ENCODE measurements at places on chromosomes 12 and 14.
A peak's percentile ranks its signal among the peaks of the same experiment; 100 is the strongest.

DNA sequence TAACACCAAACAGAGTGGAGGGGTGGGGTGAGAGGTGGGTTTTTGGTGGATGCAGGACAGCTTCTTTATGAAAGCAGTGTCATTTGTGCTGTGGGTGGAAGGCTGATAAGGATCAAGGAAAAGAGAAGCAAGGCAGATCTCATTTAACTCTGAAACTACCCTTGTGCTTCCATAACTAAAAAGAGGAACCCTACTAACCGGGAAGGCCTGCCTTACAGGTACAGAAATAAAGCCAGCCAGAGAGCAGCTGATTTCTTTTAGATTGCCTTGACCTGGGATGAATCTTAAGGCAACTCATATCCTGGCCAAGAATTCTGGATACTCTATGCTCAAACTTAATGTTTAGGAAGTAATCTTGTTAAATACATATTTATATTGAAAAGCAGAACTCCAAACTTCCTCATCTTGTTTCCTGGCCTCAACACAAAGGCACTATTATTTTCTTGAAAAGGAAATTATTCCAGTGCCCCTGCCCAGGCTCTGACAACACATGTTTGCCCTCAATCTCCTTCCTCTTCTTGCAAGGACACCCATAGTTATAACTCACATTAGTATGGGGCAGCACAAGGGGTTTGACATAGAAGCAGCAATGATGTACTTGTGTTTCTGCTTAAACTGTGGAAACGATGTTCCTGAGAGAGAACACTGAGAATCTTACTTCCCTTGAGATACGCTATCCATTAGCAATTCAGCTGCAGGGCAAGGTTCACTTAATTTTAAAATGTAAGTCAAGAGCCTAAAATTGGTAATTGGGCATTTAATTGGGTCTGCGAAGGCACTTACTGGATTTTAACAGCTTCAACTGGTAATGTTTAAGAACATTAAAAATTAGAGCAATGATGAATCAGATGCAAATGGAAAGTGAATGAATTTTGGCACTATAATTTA is 173.7 kb downstream of the STXBP6 start:
- DNase-seq: no peak

- no peak for DNase-seq
Measured at GRCh38 chr14:29681316-29681715, 246.3 kb downstream of the PRKD1 start.

GRCh38 chr12:128815779-128816642 is 7.7 kb downstream of the SLC15A4 start:
- no peak for DNase-seq

- no peak for DNase-seq
Measured at GRCh38 chr12:915090-915489, 34.4 kb downstream of the RAD52 start.

DNA sequence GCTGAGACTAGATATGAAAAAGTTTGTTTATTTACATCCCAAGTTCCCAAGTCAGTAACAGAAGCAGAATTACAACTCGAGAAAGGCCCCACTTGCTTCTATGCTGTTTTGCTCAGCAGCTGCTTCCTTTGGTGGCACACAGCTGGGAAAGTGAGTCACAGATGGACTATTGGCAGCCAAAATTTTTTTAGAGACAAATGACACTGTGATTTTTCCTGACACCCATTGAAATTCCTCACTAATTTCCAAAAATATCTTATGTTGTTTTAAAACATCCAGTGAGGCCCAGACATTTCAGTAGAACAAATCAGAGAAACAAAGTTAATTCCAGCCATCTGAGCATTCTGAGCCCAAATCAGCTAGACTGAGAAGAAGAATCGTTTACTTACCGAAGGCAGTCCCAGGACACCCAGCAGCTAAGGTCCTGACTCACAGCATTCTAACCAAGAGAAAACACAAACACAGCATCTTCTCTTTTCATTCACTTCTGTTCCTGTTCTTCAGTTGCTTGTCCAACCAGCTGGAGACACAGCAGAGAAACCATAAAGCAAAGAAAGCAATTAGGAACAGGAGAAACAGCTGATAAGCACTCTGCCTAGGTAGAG is 188.3 kb downstream of the DAD1 start:
- no peak for DNase-seq

- DNase-seq: no peak
Measured at GRCh38 chr12:22318108-22318737, 16.3 kb downstream of the ST8SIA1 start.

- no peak for DNase-seq
Measured at GRCh38 chr12:74619084-74619483, 81.4 kb downstream of the ATXN7L3B start.

DNA sequence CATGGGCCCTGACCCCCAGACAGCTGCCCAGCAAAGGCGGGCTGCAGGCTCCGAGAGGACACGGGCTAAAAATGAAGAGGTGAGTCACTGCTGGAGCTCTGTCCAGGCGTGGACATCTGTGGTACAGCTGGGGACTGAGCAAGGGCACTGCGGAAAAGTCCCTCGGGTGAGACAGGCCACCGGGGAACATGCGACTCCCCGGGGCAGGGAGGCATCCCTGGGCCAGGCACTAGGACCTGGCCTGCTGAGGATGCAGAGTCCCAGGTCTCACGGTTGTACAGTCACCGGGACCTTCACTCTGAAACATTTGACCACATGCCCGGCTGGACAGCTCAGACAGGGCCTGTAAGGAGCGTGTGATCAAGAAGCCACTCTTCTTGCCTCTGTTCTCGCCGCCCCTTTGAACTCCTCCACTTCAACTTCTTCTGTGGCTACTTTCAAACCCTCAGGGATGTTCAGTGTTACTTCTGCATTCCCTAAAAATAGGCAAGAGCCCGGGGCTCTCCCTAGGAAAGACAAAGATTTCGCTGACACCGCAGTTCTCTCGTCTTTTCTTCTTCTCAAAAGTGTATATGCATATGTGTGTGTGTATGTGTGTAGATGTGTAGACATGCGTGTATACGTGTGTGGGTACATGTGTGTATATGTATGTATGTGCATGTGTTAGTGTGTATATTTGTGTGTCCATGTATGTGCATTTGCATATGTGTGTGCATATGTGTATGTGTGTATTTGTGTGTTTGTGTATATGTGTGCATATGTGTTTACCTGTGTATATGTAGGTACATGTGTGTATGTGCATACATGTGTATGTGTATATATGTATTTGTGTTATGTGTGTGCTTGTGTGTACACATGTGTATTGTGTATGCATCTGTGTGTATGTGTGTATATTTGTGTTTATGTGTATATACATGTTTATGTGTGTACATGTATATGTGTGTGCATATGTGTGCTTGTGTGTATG is 5.0 kb upstream of the RFLNA start:
- DNase-seq: peak; percentile 52

- DNase-seq: no peak
Measured at GRCh38 chr14:96629082-96629481, 126.9 kb downstream of the PAPOLA start.

GRCh38 chr12:106780010-106780631 is 5.6 kb downstream of the RIC8B start:
- DNase-seq: peak; percentile 12

DNA sequence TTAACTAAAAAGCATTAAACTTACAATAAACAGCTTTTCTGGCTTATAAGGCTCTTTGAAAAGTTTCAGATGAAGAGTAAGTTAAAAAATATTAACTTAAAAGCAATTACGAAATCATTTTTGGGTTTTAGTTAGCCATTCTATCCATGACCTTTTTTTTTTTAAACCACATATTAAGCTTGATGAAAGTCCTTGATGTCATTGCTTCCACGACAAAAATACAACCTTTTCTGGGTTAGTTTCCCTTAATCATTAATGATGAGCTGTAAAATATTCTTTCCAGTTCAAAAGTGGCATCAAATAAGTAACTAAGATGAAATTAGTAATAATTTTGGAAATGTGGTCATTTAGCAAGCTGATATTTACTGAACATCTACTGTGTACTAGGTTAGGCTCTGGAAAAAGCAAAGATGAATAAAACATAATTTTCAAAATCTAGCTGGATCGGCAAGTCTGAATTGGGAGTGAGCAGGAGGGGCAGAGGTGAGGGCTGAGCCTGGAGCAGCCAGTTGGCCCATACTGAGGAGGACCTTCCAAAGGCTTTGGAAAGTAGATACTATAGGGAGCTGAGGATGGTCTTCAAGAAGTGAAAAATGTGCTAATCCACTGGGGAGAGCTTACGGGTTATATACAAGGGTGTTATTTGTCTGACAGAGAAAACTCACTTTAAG is 345.2 kb downstream of the ZFP36L1 start:
- DNase-seq: no peak

DNA sequence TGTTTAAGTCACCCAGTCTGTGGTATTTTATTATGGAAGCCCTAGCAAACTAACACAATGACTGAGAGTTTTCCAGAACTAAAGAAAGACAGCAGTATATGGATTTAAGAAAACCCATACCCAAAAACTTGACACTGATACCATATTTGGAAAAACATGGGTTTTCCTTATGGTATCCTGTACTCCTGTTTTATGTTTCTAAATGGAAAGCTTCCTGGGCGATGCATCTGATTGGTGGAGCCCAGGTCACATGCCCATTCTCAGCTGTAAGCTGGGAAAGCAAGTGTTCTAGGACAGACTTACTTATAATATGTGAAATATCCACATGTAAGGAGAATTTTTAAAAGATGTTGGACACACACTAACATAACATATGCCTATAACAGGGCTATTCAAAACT is 4.5 kb upstream of the RNASE4 start:
- DNase-seq: peak; percentile 36

- DNase-seq: no peak
Measured at GRCh38 chr12:131347345-131347714, 363.6 kb upstream of the SFSWAP start.

- DNase-seq: no peak
Measured at GRCh38 chr12:98137278-98137677, 378.1 kb upstream of the TMPO start.

DNA sequence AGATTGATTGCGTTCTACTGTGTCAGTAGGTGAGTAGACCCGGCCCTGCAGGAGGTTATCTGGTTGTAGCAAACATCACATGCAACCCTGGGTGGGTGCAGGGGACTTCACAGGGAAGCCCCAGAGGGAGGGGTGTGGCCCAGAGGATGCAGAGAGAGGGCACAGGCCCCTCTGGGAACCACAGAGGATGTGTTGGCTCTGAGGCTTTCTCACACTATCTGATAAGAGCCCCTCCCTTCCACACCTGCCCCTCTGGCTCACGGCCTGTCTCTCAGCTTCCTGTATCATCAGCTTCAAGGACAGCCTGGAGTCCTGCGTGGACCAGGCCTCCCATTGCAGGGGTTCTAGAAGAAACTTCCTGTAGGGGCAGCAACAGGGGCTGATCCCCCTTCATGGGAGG is 101.9 kb downstream of the RIN3 start:
- no peak for DNase-seq

- DNase-seq: peak; percentile 62
Measured at GRCh38 chr14:29663281-29663801, 264.3 kb downstream of the PRKD1 start.

- no peak for DNase-seq
Measured at GRCh38 chr12:66495709-66496108, 183.2 kb downstream of the GRIP1 start.

DNA sequence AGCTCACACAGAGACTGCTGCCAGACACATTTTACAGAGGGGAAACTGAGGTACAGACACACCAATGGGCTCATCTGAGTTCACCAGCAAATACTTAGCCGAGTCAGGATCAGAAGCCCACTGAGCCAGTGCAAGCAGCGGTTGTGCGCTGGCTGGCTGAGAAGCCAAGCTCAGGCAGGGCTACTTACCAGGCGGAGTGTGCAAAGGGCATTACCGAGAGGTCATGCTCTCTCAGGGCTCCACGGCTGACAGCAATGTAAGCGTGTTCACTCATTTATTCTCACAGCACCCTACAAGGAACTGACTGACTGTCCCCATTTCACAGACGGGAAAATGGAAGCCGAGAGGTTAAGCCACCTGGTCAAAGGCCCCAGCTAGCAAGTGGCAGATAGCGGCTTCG is 63.7 kb downstream of the RFLNA start:
- no peak for DNase-seq

- DNase-seq: no peak
Measured at GRCh38 chr14:61284001-61284400, 2.9 kb upstream of the TMEM30B start.

DNA sequence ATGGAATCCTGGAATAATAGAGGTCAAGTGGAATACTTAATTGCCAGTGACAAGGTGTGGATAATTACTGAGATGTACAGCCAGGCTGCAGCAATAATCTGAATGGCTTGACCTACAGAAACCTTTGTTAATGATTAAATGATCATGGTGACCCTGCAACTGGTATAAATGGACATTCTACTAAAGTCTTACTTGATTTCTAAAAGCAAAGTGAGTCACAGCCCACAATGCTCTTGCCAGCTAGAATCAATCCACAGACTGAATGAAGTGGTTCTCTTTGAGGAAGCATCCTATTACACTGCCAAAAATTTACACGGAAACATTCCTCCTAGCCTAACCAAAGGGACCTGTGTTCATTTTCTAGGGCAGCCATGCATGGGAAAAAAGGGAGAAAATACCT is 518.5 kb downstream of the SOX5 start:
- no peak for DNase-seq

- no peak for DNase-seq
Measured at GRCh38 chr14:100471441-100472093, 115.7 kb downstream of the BEGAIN start.

DNA sequence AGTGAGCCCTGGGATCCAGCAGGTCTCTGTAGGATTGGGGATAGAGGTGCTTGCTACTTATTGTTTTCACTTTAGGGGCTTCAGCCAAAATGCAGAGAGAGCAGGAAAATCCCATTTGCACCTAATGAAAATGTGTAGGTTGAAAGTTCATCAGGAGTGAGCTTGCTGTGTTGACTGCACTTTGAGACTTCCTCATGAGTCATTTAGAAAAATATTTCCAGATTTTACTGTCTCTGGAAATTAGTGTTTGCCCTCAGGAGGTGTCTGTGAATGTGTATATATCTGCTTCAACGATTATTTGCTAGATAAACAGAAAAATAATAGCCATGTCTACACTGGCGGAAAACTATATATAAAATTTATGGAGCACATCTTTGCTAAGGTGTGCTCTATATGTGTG is 159.3 kb downstream of the CAND1 start:
- no peak for DNase-seq

DNA sequence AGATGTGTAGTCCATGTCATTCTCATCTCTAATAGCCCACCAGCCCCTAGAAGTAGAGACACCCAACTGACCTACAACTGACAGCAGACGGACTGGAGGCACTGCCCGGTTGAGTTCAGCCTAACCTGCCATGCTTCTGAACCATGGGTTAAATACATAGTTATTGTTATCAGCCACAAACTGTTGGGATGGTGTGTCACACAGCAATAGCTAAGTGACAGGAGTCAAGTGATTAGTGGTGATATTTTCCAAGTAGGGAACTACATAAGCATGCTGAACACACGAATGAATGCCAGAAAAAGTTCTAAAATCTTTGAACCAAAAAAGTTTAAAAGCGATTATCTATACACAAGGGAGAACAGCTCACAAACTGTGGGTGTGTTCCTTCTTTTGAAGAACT is 80.1 kb downstream of the SYNE3 start:
- no peak for DNase-seq

DNA sequence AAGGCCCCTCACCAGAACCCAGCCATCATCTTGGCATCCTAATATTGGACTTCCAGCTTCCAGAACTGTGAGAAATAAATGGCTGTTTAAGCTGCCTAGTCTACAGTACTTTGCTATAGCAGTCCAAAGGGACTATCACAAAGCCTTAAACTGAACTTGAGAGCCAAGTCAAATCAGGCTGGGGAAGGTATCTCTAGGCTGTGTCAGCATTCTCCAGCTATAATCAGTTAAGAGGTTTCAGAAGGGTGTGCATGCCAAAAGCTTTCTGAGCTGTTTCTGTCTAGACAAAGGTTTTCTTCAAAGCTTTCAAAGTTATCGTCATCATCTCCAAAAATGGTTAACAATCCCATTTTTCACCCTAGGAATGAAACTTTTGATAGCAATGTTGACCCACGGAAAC is 7.6 kb downstream of the ASCL4 start:
- no peak for DNase-seq

Data from adipocyte (in vitro differentiated cells).